IPS DF 6.9 (cell line): ENCODE measurements at places on chromosomes 5 and 9.

GRCh38 chr5:148452499-148453193, 68.9 kb downstream of the FBXO38 start:
- no peak for DNase-seq

DNA sequence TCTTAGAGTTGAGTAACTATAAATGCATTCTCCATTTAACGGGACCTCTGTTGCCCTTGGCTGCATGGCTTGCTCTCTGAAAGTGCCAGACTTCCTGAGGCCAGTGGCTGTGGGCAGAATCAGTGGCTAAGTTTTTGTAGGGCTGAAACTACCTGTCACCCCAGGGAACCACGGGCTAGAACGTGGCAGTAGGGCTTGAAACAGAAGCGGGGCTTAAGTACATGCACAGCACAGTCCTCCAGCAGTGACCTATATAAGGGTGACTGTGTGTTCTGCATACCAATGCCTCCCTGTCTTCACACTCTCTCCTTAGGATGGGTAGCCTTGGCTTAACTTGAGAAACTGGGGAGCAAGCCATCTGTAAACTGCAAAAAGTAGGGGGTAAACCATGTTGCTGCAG, 43.6 kb upstream of the LRRTM2 start:
- no peak for DNase-seq

DNA sequence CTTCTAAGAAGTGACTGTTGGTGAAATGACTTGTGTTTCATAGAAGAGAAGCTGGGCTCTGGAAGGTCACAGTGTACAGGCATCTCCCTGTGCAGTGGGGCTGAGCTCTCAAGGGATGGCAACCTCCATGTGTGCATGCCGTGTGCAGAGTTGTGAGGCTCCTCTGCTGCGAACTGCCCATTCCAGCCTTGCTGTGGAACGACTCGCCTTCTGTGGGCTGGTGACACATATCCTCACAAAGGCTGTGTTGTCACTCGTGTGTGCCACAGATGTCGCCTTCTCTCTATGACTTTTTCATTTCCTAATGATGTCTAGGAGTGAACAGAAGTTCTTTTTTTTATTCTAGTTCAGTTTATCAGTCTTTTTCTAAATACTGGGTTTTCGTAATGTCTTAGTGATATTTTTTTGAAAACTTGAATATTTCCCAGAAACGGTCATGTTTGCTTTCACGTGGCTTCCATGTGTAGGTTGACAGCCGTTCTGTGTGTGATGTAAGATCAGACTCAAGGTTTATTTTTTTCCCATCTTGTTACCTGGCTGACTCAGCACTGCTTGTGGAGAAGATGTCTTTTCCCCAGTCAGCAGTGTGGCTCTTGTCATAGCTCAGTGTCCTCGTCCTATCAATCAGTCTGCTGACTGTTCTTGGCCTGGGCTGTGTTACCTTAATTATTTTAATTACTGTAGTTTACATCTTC, 57.3 kb upstream of the CACNA1B start:
- DNase-seq: no peak

GRCh38 chr5:157748760-157749461, 5.4 kb downstream of the LSM11 start:
- no peak for DNase-seq

DNA sequence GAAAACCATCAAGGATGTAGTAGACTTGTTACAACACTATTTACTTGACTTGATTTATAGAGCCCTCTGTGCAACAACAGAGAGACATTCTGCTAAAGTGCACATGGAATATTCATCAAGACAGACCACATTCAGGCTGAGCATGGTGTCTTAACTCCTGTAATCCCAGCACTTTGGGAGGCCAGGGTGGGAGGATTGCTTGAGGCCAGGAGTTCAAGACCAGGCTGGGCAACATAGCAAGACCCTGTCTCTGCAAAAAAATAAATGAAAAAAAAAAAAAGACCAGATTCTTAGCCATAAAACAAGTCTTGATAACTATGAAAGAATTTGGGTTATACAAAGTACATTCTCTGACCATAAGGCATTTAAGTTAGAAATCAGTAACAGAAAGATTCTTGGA, 25.3 kb downstream of the DENND4C start:
- DNase-seq: no peak

- DNase-seq: no peak
Measured at GRCh38 chr5:123125962-123126732, 37.1 kb downstream of the PRDM6 start.

DNA sequence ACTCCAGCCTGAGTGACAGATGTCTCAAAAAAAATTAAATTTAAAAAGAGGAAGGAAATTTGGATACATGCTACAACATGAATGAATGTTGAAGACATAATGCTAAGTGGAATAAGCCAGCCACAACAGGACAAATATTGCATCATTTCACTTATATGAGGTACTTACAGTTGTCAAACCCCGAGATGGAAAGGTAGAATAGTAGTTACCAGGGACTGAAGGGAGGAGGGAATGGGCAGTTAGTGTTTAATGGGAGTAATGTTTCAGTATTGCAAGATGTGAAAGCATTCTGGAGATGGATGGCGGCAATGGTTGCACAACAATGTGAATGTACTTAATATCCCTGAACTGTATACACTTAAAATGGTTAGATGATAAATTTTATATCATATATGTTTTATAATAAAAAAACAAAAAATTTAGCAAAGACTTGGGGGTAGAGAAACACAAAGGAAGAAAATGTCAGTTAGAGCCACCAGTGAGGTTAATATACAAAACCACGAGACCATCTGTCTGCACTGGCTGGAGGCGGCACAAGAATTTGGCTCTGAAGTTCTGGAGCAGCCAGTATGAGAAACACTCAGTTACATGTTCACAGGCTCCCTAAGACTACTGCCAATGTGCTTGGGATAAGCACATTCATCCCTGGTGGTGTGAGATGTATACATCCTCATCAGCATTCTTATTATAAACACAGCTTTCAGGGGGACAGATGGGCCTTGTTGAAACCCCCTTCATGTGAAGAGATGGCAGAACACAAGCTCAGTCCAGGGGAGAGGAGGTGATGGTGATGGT, 37.0 kb upstream of the RPS23 start:
- DNase-seq: no peak
